ENCODE measurements at places on chromosomes 4 and X.

GRCh38 chr4:122508083-122508482 lies 51.6 kb upstream of the IL2 start:
- no peak for DNase-seq

GRCh38 chrX:110320381-110320987 lies 2.6 kb upstream of the AMMECR1 start:
- no peak for DNase-seq

- DNase-seq, result no peak
Observed at GRCh38 chr4:112747036-112747435, 110.1 kb downstream of the LARP7 start.

- no peak for DNase-seq
Observed at GRCh38 chr4:120057416-120057815, 9.2 kb downstream of the MAD2L1 start.

All from skeletal muscle cell (primary cell).